ENCODE measurements at places on chromosomes 2 and 18. TPM values are rescaled to one million over a fixed set of nuclear protein-coding genes. Genes with fewer than 3 reads are reported as not detected.

DNA sequence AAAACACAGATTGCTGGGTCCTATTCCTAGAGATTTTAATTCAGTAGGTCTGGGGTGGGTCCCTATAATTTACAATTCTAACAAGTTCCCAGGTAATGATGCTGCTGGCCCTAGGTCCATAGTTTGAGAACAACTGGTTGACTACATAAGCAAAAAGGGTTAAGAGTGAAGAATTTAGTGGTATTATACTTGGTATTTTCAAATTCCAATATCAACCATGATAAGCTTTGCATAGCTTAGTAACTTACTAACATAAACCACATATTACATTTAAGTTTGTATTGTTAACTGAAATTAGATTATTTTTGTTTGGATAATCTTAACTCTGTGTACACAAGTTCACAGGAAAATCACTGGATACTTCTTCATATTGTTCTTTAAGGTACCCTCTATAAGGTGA lies 862.9 kb upstream of the ACVR2A start:
- no peak for DNase-seq

GRCh38 chr2:10547663-10548376 lies 99.7 kb upstream of the ODC1 start:
- DNase-seq, result no peak

DNA sequence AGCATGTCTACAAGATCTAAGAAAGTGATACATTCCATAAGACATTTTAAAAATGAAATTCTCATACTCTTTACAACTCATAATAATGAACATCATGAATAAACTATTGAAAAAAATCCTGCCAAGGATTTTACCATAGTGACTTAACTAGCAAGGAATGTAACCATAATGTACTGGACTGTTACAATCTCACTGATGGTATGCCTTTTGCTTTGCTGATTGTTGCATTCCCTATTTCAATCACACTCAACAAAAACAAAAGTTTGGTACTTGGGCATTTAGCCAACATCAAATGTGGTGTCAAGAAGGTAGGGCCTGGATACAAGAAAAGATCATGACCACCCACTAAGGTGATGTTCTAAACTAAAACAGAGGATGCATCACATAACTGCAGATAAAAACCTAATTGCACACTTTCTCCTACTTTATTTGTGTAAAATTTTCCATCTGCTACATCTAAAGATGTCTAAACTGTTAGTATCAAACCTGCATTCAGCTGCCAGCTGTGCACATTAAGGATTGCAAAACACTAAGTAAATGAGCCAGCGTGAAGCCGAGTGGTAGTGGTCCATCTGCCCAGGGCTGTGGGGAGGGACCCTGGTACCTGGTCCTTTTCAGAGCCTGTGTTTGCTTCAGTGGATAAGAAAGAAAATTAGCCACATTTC lies 564.4 kb downstream of the ZEB2 start:
- DNase-seq, result no peak

Gene CBLN2
- 4.6 TPM for total RNA-seq

Gene SLC8A1
- 299 TPM for total RNA-seq

All from sigmoid colon (tissue), 7 donors.